ENCODE measurements at places on chromosomes 16 and 17.

GRCh38 chr16:49586466-49587450 is 213.2 kb downstream of the C16orf78 start:
- no peak overlapping the region for H3K4me3 ChIP-seq
- H3K27me3 ChIP-seq, result no peaks in the 10 kb centered on the region
- no peaks in the 10 kb centered on the region for H3K36me3 ChIP-seq
- no peak overlapping the region for H3K27ac ChIP-seq

- no peaks in the 10 kb centered on the region for H3K4me1 ChIP-seq
- H3K27me3 ChIP-seq, result no peaks in the 10 kb centered on the region
- DNase-seq, result no peak
- no peaks in the 10 kb centered on the region for H3K36me3 ChIP-seq
- no peak overlapping the region for H3K27ac ChIP-seq
These were observed 51.6 kb downstream of the DNAH17 start for GRCh38 chr17:78525511-78526160.

- no peak for DNase-seq
- no peaks in the 10 kb centered on the region for H3K36me3 ChIP-seq
- H3K27me3 ChIP-seq, result no peaks in the 10 kb centered on the region
- peaks cover 52% of the 10 kb centered on the region for H3K4me1 ChIP-seq
- peak overlapping the region; percentile 57 for H3K27ac ChIP-seq
- no peak overlapping the region for H3K4me3 ChIP-seq
These were observed 12.3 kb downstream of the DLG4 start for GRCh38 chr17:7207120-7208001.

GRCh38 chr17:14838567-14838966 is 426.6 kb downstream of the PMP22 start:
- no peaks in the 10 kb centered on the region for H3K4me1 ChIP-seq
- no peaks in the 10 kb centered on the region for H3K27me3 ChIP-seq
- no peak overlapping the region for H3K27ac ChIP-seq
- DNase-seq, result no peak
- no peak overlapping the region for H3K4me3 ChIP-seq
